ENCODE measurements at places on chromosomes 4 and X. TPM values are rescaled to one million over a fixed set of nuclear protein-coding genes. Genes with fewer than 3 reads are reported as not detected.

SRPX gene
- total RNA-seq = 154 TPM

FGF5 gene
- total RNA-seq = 12.6 TPM

ABCG2 gene
- total RNA-seq = 2.3 TPM

PABPC1L2A gene
- total RNA-seq = not detected

MAGEA2 gene
- not detected for total RNA-seq

TMPRSS11A gene
- not detected for total RNA-seq

OTUD6A gene
- total RNA-seq = under 0.01 TPM

CXCL1 gene
- 2.9 TPM for total RNA-seq

TEX13D gene
- total RNA-seq = not detected

TRPC5OS gene
- total RNA-seq = not detected

GBA3 gene
- not detected for total RNA-seq

Measured in uterine smooth muscle cell (primary cell).